Activated CD4-positive, alpha-beta T cell treated with anti-CD3 and anti-CD28 coated beads, Interleukin-2, amount 50 U/mL, for 1 hour (primary cell): ENCODE measurements at places on chromosomes 3 and 15.

GRCh38 chr3:377158-377561 is 180.6 kb downstream of the CHL1 start:
- no peak for DNase-seq

DNA sequence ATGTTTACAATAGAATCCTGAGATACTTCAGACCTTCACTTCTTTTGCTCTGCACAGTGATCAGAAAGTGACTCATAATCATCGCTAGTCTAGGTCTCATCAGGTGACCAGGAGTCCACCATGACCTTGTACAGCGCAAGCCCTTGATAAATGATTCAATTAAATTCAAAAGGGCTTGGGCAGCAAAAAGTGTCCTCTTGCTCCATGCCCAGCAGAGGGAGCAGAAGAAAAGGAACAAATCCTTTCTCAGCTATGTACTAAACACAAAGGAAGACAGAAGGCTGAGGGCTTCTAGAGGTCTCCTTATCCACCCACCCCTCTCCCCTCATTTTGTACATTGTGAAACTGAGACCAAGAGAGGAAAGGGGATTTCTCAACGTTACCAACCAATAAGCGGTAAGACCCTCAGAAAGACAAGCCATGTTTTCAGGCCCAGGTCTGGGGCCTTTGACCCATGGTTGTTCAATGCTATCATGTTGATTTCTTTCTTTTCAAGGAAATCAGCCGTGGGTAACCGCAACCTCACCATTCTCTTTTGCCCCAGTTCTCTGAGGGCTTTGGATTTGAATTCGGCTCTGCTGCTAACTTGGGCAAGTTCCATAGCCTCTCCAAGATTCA is 74.8 kb downstream of the AQP9 start:
- DNase-seq: no peak

DNA sequence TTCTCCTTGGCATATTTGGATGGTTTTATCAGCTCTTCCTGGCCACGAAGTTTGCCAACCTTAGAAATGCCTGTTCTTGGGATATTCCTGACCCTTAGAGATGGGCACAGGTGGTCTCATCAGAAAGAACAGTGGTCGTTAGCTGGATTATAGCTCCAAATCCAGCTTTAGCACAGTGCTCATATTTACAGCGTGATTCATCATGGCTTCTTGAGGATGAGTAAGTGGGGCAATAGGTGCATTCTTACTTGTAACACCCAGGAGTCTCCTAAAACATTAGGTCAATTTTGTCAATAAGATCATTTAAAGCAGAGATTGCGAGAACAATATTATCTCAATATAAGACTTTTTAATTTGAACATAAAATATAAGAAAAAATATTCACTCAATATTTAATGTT is 191.9 kb downstream of the GABRB3 start:
- DNase-seq: no peak

DNA sequence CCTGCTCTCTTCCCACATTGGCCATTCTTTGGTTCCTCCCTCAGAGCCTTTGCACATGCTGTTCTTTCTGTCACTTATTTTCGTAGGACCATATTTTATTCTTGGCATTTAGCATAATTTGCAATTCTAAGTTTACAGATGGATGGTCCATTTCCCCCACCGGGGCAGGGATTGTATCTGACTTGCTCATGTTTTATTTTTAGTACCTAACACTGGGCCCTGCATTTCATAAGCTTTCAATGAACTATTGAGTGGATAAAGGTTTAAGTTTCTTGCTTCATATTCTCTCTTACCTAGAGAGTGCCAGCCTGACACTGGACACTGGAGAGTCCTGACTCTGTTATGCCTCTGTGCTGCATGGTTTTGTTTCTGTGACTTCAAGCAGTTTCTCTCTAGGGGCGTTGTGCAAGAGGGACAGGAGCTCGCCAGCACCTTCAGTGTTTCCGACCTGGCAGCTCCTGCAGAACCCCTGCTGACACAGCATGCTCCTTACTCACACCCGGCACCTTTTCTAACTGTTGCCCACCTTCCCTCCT is 87.4 kb downstream of the FLNB start:
- DNase-seq: no peak

DNA sequence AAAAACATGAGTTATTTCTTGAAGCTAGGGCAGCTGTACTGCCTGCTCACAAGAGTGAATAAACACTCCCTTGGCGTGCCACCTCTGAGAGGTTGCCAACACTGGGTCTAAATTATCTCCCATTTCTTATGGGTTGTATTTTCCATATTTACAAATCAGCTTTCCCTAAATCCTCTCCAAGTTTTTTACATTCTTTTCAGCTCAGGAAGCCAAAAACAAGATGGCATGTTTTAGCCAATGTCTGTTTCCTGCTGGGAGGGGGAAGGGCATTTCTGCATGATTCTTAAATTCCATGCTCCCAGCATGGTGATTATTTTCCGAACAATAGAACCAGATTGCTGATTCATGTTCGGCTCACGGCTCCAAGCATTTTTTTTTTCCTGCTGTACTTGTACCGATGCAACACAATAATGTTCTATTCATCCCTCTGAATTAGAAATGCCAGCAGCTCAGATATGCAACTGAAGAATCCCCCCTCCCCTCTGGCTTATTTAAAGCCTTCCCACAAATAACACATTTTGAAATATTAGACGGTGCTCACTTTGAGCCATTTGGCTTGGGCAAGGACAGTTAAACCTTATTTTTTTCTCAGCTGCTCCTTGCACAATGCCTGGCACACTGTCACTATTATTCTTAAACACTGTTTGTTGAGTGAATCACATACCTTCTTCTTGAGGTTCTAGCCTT is 252.5 kb downstream of the THRB start:
- DNase-seq: no peak

GRCh38 chr3:188362405-188362831 is 208.5 kb downstream of the LPP start:
- no peak for DNase-seq

DNA sequence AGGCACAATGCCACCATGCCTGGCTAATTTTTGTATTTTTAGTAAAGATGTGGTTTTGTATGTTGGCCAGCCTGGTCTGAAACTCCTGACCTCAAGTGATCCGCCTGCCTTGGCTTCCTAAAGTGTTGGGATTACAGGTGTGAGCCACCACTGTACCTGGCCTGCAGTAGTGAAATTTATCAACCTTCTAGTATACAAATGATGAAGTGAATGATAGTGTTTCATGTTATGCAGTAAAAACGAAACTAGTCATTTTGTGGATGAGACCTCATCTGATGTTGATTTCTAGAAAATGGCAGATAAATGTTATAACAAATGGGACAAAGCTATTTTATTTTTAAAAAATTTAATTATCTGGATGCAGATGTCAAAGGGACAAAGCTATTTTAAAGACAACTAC is 32.9 kb downstream of the NXPE3 start:
- no peak for DNase-seq

- no peak for DNase-seq
These were observed 5.9 kb downstream of the DGKG start for GRCh38 chr3:186356152-186356551.

DNA sequence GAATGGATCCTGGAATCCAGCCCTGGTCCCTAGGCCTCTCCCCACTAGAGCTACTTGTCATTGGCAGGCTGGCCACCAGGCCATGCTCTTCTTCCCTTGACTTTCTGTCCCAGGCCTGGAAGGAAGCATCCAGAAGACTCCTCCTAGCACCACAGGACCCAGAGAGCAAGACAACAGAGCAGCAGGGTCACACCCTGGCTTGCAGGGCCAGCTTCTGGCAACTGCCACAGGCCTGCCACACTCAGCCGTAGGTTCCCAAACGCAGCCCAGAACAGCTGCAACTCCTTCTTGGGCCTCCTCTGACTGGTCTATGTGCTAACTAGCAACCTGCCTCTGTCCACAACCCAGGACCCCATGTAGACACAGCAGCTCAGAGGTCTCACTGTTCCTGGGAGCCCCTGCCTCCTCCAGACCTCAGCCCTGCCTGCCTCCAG is 36.8 kb upstream of the RPL32 start:
- DNase-seq: no peak

- DNase-seq: no peak
These were observed 1.1 kb downstream of the GABRR3 start for GRCh38 chr3:98034036-98034435.

- DNase-seq: no peak
These were observed 58.3 kb upstream of the GADL1 start for GRCh38 chr3:30952786-30953185.

- no peak for DNase-seq
These were observed 22.8 kb upstream of the SMAD3 start for GRCh38 chr15:67042551-67043142.

DNA sequence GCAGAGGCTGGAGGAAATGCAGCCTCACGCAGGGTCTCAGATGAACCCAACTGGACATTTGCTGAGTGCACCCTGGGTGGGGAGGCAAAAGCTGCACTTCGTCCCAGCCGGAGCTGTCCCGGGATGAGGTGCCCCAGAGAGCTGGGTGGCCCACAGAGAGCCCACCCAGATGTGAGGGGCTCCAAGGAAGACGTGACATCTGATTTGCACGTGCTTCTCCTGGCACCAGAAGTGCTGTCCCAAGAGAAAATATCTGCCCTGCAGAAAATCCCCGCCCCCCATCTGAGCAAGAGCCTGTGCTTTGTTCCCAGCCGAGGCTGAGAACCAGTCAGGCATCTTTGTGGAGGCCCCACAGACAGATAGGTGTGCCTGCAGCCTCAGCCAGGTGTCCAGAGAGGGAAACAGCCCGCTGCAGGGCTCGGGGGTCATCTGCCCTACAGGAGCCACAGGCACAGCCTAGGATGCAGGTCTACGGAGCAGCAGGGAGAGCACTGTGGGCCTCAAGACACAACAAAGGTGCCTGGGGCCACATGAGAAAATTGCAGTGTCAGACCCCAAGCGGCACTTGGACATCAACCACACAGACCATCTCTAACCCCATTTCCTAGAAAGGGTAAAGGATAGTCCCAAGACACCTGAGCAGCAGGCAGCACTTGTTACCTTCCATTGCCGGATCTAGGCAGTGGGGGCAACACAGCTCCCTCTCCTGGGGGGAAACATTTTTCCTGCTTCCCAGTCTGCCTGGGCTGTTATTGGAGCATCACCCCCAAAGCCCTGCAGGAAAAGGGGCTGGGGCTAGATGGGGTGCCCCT is 5.8 kb downstream of the TMIE start:
- no peak for DNase-seq

DNA sequence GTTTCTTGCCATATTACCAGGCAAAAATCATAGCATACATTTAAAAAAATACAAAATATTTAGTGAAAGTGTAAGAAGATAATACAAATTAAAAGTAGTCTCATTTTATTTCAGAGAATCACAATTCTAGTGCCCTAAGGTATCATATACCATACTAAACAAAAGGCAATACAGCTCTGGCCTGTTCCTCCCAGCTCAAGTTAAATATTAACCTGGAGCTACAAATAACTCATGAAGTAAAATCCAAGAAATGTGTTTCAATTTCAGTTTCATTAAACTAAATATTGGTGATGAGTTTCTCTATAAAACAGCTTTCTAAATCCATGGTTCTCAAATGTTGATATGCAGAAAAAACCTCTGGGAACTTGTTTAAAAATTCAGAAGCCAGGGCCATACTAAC is 67.7 kb downstream of the INO80 start:
- DNase-seq: no peak

DNA sequence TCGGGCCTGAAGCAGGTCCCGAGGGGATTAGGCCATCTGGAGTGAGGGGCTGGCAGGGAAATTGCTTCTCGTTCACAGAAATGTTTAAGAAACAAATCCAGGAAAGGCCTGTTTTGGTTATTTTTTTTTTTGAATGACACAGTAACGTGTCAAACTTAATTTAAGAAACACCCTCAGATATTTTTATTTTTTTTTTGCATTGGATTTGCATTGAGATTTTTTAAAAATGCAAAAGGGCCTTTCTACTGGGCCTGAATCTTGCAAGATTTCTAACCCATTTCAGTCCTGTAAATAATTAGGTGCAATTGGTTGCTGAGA is 25.0 kb upstream of the KLF13 start:
- DNase-seq: no peak

GRCh38 chr15:72369964-72370363 is 5.8 kb downstream of the HEXA start:
- DNase-seq: no peak

DNA sequence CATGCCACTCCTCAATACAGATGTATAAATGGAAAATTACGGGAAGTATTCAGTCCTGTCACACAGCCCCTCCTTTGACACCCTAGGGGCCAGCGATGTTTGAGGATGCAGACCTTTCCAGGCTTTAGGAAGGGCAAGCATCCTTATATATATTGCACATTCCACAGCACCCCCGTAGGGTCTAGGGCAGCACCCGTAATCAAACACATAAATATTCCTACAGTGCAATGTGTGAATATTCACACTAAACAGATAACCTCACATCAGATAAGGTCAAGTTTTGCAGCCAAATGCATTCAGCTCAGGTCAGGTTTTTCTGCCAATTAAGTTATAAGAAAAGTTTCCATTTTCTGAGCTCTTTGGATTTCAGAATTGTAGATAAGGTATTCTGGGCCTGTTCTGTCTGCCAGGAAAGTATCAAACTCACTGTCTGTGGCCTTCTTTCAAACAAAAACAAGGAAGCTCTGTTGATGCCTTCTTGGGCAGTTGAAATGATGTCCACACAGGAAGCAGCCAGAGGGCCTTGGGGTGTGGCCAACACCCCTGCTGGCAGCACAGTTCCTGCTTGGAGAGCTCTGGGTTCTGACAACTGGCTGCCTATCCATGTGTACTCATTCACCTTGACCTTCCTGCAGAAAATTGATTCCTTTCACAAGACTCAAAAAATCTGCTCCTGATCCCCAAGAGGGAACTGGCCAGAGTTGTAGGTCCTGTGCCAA is 427.0 kb downstream of the NTRK3 start:
- DNase-seq: no peak

GRCh38 chr3:71893122-71893521 is 108.2 kb upstream of the PROK2 start:
- DNase-seq: no peak

DNA sequence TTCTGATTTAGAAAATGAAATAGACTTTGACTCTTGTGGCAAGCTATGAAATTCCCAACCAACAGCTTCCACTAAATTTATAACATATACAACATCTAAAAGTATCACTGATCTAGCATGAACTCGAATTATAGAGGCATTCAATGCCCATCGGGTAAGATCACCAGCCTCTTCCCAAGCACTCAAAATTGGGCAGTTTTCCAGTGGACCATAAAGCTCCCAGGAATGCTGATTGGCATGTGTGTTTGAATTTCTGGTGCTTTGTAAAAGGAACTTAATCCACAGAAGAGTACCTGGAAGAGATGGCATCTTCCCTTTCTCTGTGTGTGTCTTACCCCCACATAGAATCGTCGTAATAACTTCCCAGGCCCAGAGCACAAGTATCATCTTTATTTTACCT is 10.0 kb downstream of the LRTM1 start:
- DNase-seq: no peak

- DNase-seq: no peak
These were observed 544.5 kb downstream of the MFSD1 start for GRCh38 chr3:159346271-159346903.

- DNase-seq: no peak
These were observed 63.3 kb upstream of the TPM1 start for GRCh38 chr15:62979252-62979651.

GRCh38 chr3:8518138-8518537 is 16.5 kb downstream of the LMCD1 start:
- DNase-seq: no peak

DNA sequence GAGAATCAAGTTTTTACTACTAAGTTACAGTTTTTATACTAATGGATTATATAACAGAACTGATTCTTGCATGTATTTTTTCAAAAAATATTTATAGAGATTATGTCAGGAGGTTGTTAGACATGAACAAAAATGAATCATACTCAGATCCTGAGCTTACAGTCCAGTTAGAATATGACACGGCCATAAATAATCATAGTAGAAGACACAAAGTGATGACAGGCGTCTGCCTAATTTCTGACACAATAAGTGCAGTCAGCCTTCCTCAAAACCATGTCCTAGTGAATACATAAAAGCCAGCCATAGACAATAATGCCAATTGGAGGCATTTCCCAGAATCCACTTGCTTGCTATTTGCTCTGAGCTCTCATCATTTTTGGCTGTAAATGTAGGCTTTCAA is 81.7 kb upstream of the POU1F1 start:
- DNase-seq: no peak
